ENCODE measurements at places on chromosomes 6 and 20. TPM values are rescaled to one million over a fixed set of nuclear protein-coding genes. Genes with fewer than 3 reads are reported as not detected.

Gene SLA2
- not detected for total RNA-seq

DNA sequence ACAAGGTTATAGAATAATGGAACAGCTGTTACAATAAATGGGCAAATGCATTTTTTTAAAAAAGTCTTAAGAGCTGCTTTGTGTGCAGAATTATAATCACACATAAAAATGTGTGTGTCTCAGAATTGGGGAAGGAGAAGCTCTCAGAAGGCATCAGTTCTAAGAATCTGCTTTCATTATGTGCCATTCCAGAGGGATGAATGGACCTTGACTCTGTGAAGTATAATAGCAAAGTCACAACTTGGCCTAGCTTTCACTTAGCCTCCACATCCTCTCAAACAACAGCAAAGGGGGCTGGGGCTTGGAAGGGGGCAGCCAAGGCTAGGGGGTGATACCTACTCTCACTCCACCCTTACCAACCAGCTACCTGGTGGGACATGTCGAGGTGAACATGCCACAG lies 265.0 kb downstream of the CDC5L start:
- no peak for DNase-seq

DNA sequence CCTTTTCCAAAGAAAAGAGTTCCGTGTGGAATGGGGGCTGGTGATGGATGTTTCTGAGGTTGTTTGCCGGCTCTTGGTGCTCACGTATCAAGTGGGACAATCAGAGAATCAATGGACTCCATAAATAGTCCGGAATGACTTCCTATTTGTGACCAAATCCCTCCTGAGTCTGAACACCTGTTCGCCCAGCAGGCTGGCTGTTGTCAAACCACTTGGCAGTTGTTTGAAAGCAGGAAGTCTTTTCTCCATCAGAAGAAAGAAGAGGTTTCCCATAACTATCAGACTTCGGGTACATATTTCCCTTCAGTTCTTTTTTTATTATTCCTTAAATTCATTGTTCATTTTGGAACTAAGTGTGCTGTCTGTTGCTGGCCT lies 154.7 kb upstream of the RIN2 start:
- peak; percentile 89 for DNase-seq

Gene ATP6V1G2
- total RNA-seq: 8.5 TPM

DNA sequence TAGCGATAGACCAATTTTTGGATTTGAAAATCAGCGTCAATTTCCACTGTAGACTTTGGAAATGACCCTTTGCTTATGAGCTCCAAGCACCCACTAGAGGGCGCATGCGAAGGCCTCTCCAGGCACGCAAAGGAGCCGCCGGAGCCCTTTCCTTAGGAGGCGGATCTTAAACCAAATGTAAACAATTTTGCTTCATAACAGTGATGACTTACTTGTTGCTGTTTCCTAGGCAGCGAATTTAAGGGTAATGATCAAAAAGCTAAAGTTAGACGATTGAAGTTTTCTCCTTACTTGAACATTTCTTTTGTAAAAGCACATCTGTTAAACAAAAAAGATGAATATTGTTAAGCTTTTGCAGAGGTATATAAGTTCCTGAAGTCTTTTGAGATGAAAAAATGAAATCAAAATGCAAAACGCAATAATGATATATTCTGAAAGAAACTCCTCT lies 29.2 kb upstream of the EXOC2 start:
- DNase-seq: peak; percentile 77

DNA sequence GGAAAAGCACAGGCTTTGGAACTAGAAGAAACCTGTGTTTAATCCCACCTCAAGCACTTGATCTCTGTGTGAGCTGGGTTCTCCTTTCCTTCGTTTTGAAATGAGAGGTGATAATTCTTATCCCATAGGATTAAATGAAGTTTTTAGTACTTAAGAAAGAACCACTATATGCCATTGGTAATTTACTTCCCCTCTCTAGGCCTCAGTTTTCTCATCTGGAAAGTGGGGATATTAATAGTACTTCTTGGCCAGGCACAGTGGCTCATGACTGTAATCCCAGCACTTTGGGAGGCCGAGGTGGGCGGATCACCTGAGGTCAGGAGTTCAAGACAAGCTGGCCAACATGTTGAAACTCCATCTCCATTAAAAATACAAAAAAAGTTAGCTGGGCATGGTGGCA lies 14.1 kb downstream of the REM1 start:
- DNase-seq: no peak

Gene FRK
- total RNA-seq: 10.1 TPM

- DNase-seq: no peak
Measured at GRCh38 chr20:17627101-17627955, 54.7 kb downstream of the RRBP1 start.

Gene TP53TG5
- not detected for total RNA-seq

GRCh38 chr6:28345201-28345600 lies 4.5 kb upstream of the ZKSCAN3 start:
- no peak for DNase-seq

Gene IP6K3
- total RNA-seq: 72.6 TPM

GRCh38 chr6:45741437-45742171 lies 274.1 kb downstream of the CLIC5 start:
- DNase-seq: peak; percentile 91

- no peak for DNase-seq
Measured at GRCh38 chr20:2889209-2889608, 15.9 kb downstream of the PTPRA start.

GRCh38 chr20:62409931-62410745 lies 3.1 kb upstream of the CABLES2 start:
- peak; percentile 79 for DNase-seq

DNA sequence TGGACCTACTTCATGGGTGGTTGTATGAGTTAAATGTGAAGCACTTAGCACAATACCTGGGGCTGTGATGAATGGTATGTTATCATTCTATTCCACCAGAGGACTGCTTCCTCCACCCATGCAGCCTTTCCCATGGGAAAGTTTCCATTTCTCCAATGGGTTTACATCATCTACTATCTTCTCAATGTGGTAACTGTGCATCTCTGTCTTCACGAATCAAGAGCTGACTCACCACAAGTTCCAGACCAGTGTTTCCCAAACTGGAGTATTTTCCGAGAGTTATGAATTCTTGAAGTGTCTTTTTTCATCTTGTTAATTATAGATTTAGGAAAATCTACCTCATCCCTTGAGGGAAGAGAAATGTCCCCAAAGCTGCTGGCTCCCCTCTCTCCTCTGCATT lies 182.8 kb downstream of the UNC5CL start:
- DNase-seq: no peak

DNA sequence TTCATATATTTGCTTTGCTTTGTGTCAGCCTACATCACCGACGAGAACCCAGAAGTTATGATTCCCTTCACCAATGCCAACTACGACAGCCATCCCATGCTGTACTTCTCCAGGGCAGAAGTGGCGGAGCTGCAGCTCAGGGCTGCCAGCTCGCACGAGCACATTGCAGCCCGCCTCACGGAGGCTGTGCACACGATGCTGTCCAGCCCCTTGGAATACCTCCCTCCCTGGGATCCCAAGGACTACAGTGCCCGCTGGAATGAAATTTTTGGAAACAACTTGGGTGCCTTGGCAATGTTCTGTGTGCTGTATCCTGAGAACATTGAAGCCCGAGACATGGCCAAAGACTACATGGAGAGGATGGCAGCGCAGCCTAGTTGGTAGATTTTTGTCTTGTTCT lies 28.5 kb downstream of the DSE start:
- no peak for DNase-seq

Gene CFB
- 1.8 TPM for total RNA-seq

Gene ABHD16A
- 58.9 TPM for total RNA-seq

- DNase-seq: no peak
Measured at GRCh38 chr6:89483111-89483720, 50.3 kb downstream of the ANKRD6 start.

Gene CLDN20
- not detected for total RNA-seq

DNA sequence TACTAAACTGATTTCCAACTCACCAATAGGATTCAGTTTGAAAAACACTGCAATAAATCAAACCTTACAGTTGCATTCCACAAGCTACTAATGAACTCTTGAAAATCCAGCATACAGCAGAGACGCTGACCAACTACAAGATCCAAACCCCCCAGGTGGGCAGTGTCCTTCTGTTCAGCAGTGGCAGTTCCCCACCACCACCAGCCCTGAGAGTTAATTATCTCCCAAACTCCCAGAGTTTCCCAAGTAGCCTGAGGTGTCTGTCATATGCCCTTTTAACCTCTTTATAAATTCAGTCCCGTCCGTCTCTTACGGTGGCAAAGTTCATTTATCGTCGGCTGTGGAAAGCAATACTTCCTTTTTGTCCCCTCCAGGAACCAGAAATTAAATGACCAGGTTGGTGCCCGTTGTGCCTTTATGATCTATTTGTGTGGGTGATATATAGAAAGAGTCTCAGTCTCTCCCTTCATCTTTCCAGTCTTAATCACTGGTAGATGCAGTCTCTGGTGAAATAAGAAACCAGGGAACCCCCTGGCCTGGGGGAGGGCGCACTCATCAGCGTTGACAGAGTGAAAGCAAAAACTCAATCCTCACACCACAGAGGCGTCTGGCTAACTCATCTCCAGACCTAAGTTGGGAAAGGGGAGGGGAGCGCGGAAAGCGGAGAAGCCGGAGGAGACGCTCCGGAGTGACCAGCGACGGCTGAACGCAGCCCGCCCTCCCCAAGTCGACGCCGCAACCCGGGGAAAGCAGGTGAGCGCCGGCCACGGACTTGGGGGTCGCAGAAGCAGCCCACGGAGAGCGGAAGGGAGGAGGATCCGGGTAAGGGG lies 717 bp downstream of the MRPL14 start:
- DNase-seq: peak; percentile 90

Gene ADGRF5
- total RNA-seq: not detected

GRCh38 chr6:109434456-109434855 lies 6.0 kb downstream of the PPIL6 start:
- no peak for DNase-seq

- no peak for DNase-seq
Measured at GRCh38 chr6:36376742-36377141, 10.7 kb downstream of the ETV7 start.

Gene FAM209B
- total RNA-seq: not detected

- DNase-seq: peak; percentile 96
Measured at GRCh38 chr6:142845624-142846458, 99.1 kb downstream of the HIVEP2 start.

Gene NFATC2
- 0.10 TPM for total RNA-seq

Gene KIF13A
- total RNA-seq: 51.2 TPM

DNA sequence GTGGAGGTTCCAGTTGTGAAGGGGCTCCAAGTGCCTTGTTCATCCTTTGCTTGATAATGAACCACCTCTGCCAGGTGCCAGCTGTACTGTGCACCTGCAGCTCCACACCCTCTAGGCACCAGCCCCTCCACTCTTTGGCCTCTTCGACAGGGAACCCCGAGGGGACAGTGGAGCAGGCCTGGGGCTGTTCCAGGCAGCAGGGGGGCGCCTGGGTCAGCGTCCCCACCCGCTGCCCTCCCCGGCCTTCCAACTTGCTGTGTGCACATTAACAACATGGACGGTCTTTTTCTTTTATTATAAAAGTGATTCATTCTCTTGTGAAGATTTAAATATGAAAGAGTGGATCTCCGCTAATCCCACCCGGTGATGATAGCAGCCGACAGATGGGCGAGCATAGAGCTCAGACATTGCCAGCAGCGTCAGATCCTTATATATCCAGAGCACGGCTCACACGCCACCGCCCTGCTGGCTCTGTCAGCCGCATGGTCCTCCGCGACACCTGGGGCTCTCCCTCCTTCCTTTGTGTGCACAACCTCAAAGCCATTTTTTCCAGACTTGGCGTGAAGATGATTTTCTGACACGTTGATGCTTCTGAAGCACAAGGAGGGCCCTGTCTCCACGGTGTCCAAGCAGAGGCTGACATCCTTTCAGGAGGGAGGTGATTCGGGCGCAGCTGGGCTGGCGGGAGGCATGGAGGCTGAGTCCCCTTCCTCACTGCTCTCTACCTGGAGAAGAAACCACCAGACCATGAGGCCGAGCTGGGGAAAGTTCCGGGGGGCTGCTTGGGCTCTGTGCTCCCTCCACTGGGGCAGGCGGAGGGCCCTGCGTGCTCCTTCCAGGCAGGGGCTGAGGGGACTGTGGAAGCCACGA lies 22.2 kb upstream of the MRGBP start:
- no peak for DNase-seq

Gene ALDH8A1
- total RNA-seq: not detected

DNA sequence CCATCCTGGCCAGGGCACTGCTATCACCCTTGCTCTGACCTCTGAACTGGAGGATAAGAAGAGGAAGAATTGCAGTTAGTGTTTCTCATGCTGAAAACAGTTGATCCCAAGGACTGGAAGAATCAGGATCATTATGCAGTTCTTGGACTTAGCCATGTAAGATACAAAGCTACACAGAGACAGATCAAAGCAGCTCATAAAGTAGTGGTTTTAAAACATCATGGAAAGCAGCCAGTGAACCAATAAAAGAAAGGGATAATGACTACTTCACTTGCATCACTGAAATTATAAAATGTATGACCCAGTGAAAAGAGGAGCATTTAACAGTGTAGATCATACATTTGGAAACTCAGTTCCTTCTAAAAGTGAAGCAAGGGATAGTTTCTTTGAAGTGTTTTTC lies 47.7 kb downstream of the DNAH8 start:
- DNase-seq: no peak

- DNase-seq: no peak
Measured at GRCh38 chr20:2750491-2751251, 49.8 kb downstream of the CPXM1 start.

Gene MAP7
- total RNA-seq: 0.52 TPM

Gene IL17A
- not detected for total RNA-seq

GRCh38 chr6:124757560-124757959 lies 204.7 kb upstream of the RNF217 start:
- no peak for DNase-seq

DNA sequence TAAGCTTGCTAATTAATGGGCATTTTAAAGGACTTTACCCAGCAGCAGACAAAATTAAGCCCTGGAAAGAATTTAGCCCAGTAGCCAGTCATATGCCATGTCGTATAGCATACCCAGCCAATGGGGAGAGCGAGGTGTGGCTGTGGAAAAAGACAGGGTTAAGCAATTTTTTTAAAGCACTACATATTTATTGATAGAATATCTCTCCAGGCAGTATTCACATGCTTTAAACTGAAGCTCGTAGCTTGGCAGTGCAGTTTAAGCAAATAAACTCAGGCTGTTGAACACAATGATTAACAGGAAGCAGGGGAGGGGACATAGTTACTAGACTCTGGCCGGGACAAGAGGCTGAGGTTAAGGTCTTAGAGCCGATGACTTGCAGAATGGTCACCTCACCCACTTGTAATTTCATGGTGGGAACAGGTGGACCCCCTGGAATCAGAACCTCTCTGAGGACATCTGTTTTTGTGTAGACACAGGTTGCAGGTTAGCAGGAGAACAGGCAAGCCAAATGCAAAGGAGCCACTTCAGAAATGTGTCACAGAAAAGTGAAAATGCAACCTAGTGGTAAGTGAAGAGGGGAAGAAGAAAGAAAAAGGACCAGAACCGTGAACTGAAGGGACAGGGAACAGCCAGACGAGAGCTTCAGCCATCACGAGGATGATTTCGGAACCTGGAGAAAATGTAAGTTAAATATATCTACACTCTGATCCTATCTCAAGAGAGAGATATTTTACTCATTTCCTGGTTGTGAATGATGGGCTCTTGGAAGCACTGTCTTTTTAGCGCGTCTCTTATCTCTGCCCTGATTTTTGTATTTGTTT lies 7.2 kb downstream of the GCNT2 start:
- DNase-seq: no peak

Gene DNAH8
- total RNA-seq: 0.05 TPM

Gene CYP24A1
- 0.35 TPM for total RNA-seq
